Dermis microvascular lymphatic vessel endothelial cell (primary cell): ENCODE measurements at places on chromosomes 3 and 15. TPM values are rescaled to one million over a fixed set of nuclear protein-coding genes. Genes with fewer than 3 reads are reported as not detected.

- no peak for DNase-seq
Observed at GRCh38 chr3:184255291-184256039, 5.9 kb downstream of the CAMK2N2 start.

Gene GASK1A
- total RNA-seq: under 0.01 TPM in 1 of 2 replicates, not detected in the other

Gene FETUB
- not detected in 2 replicates for total RNA-seq

DNA sequence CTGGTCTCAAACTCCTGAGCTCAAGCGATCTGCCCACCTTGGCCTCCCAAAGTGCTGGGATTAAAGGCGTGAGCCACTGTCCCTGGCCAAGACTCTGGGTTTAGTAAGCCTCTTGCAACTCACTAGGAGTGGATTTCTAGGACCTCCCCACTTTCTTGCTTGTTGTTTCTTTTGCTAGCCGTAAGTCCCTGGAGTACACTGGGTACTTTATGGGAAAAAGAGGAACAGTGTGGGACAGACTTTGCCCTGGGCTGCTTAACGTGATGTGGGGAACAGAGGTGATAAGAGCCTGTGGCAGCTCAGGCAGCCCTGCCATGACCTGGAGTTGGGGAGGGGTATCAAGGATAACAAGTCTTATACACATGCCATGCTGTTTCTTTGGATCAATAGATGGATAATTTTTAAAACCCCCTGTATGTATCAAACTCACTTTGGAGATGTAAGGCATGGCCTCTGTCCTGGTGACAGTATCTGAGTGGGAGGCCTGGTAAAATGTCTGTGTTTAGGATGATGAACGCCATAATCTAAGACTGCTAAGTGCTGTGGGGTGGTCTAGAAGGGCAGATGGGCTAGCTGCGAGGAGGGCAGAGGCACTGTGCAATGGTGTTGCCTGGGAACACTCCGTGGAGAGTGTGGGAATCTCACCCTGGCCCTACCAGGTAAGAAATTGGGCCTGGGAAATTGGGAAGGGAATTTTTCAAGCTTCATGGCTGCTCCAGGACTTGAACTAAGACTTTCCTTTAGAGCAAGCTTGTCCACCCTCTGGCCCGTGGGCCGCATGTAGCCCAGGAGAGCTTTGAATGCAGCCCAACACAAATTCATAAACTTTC is 54.8 kb downstream of the SMAD3 start:
- DNase-seq: no peak

DNA sequence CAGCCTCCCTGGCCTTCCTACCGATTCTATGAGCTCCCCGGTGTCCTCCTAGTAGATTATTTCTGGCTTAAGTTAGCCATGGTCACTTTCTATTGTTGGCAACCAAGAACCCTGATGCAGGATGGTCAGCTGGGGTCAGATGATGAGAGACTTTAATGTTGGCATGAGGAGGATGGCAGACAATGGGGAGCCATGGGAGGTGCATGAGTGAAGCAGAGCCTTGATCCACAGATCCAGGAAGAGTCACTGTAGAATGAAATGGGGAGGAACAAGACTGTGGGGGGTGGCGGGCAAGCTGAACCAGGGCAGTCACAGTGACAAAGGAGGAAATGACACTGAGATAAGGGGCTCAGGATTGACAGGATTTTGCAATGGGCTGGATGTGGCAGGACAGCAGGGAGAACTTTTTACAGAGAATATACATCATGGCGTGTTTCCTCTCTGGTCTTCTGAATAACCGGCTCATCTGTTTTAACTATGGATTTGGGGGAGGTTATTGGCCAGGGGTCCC is 60.9 kb downstream of the RPLP1 start:
- no peak for DNase-seq

DNA sequence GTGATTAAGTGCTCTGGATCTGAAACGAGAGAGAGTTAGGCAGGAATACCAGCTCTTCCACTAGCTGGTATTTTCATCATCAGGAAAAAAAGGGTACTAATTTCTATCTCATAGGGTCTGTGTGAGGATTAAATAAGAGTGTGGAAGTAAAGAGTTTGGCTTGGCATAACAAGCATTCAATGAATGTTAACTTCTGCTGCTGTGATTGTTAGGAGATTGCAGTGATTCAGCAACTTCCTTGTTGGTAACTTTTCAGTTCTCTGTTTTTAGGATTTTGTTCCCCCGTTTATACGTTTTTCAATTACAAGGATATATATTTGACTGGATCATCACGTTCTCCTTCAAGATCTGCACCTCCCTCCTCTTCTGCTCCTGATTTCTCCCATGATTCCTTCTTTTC is 65.9 kb upstream of the MYO5C start:
- no peak for DNase-seq
